Cerebellar cortex (tissue), 1 donor: ENCODE measurements at places on chromosomes 7 and 10.

DNA sequence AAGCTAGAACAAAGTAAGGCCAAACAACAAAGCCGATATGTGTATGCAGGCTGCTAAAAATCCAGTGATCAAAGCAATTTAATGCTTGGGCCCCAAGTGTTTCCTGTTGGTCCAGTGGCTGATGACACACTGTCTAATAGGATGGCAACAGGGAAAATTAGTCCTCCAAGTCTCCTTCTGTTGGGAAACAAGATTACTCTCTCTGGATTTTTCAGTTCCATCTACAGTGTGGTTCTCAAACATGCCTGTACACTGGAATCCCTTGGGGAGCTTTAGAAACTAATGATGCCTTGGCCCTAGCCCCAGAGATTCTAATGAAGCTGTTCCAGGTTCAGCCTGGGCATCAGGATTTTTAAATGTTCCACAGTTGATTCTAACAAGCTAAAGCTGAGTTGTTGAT lies 198.7 kb downstream of the AHR start:
- DNase-seq: no peak

- DNase-seq: no peak
Observed at GRCh38 chr7:23216021-23216420, 30.6 kb upstream of the GPNMB start.

DNA sequence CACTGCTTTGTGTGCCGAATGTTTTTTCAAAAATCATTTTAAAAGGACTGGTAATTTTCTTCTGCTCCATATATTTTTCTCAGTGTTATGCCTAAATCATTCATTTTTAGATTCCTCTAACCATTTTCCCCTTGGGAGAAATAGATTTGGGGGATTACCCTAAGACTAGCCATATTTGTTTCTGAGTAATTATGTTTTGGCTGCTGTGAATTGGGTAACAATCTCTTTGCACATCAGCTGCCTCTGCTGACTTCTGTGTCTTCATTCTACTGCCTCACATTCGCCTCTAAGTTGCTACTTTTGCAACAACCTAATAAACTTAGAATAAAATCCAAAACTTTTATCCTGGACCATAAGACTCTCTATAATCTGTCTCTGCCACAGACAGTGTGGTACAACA lies 18.5 kb upstream of the MRC1 start:
- DNase-seq: no peak

DNA sequence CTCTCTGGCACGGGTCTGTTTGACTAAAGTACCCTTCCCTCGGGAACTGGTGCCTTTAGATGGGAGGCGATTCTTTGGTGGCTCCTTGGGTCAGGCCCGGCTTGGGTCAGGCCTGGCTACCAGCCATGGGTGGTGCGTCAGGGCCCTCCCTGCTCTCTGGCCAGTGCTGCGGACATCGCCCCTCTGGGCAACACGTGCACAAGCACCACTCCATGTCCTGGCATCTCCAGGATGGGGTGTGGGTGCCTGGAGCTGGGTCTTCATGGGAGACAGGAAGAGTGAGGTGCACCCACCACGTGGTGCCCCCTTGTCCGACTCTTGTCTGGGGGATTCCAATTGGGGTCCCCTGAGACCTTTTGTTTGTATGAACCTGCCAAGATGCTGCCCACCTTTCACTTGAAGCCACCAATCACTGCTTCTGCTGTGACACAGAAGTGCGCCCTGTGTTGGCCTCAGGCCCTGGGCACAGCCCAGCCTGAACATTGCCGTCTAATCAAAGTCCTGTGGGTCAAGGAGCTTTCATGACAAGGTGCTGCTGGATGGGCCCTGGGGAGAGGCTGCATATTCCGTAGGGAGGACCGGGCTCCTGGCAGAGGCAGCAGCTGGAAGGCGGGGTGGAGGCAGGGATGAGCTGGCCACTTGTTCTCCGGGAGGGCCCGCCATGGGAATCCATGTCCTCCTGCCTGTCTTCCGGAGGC lies 11.1 kb upstream of the PWWP2B start:
- no peak for DNase-seq

GRCh38 chr7:100604028-100604975 lies 2.1 kb downstream of the PCOLCE start:
- DNase-seq: peak; percentile 72

DNA sequence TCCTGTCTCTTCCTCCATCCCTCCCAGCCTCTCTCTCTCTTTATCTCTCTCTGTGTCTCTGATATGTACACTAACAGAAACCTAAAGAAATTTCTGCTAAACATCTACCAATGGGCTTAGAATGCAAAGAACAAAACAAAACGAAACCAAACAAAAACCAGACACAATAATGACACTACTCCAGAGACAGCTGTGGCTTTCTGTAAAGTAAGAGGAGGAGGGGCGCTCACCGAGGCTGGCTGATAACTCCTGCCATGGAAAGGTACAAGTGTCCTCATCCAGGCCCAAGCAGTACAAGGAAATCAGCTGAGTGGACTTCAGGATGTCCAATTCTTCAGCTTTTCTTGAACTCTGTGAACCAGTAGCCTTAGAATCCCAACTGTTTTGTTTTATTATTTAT lies 70.4 kb upstream of the FZD8 start:
- DNase-seq: no peak

DNA sequence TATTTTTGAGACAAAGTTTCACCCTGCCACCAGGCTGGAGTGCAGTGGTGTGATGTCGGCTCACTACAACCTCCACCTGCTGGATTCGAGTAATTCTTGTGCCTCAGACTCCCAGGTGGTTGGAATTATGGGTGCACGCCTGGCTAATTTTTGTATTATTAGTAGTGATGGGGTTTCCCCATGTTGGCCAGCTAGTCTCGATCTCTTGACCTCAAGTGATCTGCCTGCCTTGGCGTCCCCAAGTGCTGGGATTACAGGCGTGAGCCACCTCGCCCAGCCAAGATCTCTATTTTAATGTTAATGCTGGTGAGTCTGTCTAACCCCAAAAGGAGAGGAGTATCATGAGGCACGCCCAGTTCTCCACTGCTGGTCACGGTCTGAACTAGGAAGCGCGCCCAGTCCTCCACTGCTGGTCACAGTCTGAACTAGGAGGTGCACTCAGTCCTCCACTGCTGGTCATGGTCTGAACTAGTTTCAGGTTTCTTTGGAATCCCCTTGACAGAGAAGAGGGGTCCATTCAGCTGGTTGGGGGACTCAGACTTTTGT lies 5.6 kb upstream of the LRRC27 start:
- no peak for DNase-seq

DNA sequence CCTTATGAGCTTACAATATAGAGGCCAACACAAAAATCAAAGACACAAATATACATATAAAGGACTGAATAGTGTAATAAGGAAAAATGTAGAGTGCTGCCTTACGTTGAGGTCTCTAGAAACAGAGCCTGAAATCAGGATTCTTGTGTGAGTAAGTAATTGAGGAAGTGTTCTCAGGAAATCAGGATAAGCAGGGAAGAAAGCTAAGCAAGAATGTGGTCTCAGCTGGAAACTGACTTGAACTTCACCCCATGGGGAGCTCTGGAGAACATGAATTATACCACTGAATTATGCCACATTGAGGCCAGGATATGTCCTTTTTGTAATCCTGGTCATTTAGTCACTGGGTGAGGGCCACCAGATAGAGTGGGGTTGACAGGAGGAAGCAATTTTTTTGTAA lies 191.9 kb downstream of the ETV1 start:
- no peak for DNase-seq

- no peak for DNase-seq
Observed at GRCh38 chr7:70529914-70530585, 601.9 kb upstream of the GALNT17 start.

GRCh38 chr7:19410106-19410505 lies 264.9 kb upstream of the FERD3L start:
- no peak for DNase-seq

DNA sequence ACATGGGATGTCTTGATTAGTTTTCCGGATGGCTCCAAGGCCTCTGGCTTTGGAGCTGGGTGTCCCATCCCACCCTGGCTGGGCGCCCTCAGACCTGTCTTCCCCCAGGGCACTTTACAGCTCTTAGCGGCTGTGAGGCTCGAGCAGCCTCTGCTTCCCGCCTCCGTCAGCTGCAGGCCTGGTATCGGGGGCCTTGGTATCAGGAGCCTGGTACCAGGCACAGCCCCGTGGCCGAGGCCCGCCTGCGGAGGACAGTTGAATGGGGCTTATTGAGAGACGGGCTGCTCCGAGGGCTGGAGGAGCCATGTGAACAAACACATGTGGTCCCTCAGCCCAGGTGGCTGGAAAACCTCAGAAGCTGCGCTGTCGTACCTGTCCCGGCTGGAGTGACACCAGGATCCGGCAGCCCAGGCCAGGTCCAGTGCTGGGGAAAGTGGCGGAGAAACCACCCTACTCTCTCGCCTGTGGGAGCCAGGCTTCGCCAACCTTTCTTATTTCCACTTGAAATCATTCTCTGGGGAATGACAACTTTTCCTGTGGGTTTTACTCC lies 23.9 kb upstream of the AP5Z1 start:
- DNase-seq: no peak
